Astrocyte of the spinal cord (primary cell): ENCODE measurements at places on chromosomes 12 and 14.

DNA sequence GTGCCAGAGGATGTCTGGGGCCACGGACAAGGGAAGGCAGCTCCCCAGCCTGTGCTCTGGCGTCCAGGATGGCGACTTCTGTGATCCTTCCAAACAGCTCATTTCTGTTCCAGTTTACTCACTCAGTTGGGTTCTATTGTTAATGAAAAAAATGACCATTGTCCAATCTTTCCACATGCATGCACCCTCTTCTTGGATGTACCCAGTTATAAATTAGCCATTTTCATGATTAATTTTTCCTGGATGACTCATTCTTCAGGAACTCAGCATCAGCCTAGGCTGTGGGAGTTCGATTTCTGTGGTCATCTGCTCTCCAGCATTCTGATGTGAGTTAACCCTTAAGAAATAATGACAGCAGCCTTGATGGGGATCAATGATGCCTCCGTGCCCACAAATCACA, 926.8 kb downstream of the BCL11B start:
- DNase-seq, result peak; percentile 19

DNA sequence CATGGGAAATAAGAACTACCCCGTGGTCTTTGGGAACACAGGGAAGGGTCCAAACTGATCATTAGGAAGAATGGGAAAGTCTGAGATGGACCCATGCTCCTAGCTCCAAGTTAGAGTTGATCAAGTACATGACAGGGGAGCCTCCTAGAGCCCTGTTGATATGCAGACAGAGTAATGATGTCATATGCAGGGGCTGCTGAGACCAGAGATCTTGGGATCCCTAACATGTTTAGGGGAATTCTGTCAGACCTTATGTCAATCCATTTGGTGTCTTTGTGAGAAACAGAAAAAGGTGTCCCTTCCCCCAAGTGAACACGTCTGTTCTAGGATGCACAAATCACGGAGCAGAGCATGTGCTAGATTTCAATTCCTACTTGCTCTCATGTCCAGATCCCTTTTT, 6.6 kb downstream of the SLC25A21 start:
- DNase-seq, result no peak

DNA sequence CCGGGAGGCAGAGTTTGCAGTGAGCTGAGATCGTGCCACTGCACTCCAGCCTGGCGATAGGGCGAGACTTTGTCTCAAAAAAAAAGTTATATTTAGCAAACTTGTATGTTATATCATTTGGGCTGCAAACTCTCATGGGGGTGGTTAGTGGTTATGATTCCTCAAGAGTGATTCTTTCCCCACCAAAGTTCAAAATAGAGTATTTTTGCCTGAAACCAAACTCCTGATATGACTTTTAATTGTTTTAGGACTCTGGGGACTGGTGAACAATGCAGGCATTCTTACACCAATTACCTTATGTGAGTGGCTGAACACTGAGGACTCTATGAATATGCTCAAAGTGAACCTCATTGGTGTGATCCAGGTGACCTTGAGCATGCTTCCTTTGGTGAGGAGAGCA, 18.6 kb downstream of the HSD17B6 start:
- DNase-seq, result no peak

DNA sequence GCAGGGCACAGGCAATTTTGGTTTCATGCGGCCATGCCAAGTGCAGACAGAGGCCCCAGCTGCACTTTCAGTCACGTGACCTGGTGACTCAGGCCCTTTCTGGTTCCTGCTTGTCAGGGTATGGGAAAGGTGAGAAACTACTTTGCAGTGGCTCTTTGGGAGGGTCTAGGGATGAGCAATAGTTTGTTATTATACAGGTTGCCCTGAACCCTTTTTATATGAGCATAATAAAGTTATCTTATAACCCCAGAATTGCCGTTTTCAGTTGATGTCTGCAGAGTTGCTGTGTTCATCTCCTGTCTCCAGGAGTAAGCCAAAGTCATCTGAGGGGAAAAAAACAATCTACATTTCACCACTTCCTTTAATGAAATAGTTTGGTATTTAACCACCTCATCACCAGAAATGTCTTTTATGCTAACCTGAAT, 30.9 kb upstream of the EMP1 start:
- peak; percentile 81 for DNase-seq

- DNase-seq, result no peak
Observed at GRCh38 chr12:54521293-54522060, 23.9 kb downstream of the NCKAP1L start.

GRCh38 chr14:102170061-102170460, 30.4 kb downstream of the WDR20 start:
- DNase-seq, result no peak

GRCh38 chr14:86626530-86626929, 1096.6 kb downstream of the FLRT2 start:
- no peak for DNase-seq

- peak; percentile 55 for DNase-seq
Observed at GRCh38 chr12:32305163-32305562, 94.2 kb upstream of the FGD4 start.

DNA sequence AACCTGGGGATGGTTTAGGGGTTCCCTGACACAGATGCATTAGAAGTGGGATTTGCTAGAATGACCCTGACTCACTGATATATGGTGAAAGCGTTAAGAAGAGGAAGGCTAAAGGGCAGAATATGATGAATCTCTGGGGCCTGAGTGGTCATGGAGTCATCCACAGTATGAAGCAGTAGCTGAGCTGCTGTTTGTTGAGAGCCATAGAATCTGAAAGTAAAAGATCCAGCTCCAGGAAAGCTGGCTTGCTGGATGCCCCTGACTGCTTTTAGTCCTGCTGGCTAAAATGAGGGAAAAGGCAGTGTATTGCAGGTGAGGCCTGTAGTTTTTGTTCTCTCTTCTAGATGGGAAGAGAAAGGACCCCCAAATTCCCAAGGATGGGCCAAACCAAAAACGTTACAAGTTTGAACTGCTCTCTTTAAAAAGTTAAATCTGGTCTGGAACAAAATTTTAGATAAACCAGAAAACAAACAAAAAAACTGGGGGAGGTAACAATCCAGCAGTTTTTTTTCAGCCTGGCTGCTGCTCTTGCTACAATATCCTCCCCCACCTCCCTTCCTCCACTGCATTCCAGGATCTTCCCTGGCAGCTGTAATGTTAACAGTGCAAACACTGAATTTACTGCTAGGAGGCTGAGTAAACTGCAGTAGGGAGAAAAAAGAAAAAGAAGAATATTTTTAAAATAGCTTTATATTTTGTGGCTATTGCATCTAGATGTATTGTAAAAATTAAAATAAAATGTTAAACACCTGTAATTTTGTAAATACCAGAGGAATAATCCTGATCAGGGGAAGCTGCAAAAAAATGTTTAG, 16.5 kb downstream of the SEL1L start:
- DNase-seq, result peak; percentile 36

GRCh38 chr12:31492599-31493196, 98.2 kb downstream of the DENND5B start:
- DNase-seq, result no peak

- peak; percentile 37 for DNase-seq
Observed at GRCh38 chr12:113407931-113408600, 4.4 kb upstream of the SDS start.

DNA sequence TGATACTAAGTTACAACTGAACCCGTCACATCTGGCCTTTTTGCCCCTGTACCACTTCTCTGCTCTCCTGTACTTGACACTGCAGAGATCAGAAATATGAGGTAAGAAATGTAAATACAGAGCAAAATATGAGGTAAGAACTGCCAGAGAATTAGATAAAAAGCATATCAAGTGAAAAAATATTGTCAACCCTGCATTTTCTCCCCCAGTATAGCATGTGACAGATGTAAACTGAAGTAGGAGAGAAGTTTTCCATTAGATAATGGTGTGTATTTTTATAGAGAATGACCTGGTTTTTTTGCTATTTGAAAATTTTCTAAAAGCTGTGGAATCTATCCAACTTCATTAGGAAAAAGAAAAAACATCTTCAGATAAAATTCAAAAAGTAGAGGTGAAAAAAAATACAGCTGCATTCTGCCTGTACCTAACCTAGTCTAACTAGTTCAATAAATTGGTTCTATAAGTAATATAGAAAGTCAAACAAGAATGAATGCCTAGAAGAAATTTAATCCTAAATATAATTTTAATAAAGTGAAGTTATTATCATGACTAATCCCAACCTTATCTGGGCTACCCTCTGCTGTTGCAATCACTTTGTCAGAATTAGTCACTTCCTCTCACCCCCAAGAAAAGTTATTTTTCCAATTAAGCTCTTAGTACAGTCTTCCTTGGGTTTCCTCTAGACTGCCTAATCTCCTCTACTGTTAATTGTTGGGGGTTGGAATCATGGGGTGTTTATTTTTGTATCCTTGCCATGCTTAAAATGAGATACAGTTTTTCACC, 210.0 kb downstream of the RASSF9 start:
- DNase-seq, result peak; percentile 76

GRCh38 chr14:103097994-103098957, 3.8 kb downstream of the EXOC3L4 start:
- DNase-seq, result no peak

- DNase-seq, result no peak
Observed at GRCh38 chr14:99679111-99679510, 5.0 kb upstream of the CYP46A1 start.
